ENCODE measurements at places on chromosomes 11 and 22.

DNA sequence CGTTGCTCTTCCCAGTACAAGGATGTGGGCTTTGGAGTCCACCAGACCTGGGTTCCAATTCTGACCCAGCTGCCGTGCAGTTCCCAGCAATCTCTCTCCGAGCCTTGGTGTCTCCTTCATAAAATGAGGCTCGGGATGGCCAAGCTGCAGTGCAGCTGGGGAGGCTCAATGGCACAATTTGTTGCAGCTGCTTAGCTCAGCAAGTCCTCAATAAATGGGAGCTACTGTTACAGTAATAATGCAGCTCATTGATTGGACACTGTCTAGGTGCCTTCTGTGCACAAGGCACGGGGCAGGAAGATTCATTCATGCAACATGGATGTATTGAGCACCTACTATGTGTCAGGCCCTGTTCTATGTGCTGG lies 37.1 kb downstream of the SHISAL1 start:
- DNase-seq = no peak

- no peak for DNase-seq
Observed at GRCh38 chr11:134762248-134763029, 350.4 kb upstream of the B3GAT1 start.

DNA sequence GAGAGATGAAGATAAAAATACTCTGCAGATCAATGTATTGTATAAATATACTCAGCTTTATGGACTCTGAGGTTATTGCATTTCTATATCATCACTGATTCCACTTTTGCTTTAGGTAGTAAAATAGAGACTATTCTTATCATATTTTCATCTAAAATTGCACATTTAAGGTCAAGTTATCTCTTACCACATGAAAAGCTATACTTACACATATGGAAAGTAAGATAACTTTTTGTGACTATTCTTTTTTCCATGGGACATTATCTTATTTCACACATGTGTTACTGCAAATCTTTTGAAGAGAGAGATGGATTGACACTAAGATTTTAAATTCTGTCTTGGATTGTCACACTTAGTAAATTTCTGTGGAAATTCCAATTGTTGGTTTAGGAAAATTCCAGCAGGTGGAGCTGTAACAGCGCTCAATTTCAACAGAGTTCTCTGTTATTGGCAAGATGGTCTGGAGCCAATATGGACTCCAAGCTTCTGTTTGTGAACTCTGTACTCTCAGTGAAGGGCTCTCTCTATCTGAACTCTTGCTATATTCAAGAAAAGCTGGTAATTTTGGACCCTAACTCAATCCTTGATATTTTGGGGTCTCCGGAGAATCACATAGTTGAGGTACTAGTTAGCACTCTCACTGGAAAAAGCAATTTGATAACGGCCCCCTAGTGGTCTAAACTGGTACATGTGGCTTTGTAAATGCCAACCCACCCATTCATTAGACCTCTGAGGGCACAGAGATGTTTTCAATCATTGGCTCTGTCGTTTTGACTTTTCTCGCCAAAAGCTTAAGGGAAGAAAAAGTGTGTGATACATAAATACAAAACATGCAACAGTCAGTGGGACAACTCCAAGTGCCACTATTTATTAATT lies 429.7 kb downstream of the ETS1 start:
- peak; percentile 52 for DNase-seq

DNA sequence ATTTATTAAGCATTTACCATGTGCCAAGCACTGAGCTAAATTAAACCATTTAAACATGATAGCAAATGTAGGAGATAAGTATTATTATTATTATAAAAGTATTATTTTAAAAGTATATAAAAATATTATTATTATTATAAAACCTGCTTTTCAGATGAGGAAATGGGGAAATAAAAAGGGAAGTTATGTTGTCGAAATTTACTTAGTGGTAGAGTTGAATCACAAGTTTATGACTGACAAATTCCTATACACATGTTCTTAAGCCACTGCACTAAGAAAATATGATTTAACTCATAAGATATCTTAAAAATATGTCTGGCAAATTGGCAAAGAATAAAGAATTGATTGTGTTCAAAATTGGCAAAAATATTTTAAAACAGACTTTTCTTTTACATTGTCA lies 53.8 kb downstream of the CASP12 start:
- DNase-seq = no peak

GRCh38 chr11:63709336-63709884 lies 28.1 kb downstream of the RTN3 start:
- no peak for DNase-seq

GRCh38 chr11:112748713-112749543 lies 212.3 kb upstream of the NCAM1 start:
- DNase-seq = no peak

GRCh38 chr11:78298291-78298771 lies 109.6 kb downstream of the USP35 start:
- DNase-seq = no peak

DNA sequence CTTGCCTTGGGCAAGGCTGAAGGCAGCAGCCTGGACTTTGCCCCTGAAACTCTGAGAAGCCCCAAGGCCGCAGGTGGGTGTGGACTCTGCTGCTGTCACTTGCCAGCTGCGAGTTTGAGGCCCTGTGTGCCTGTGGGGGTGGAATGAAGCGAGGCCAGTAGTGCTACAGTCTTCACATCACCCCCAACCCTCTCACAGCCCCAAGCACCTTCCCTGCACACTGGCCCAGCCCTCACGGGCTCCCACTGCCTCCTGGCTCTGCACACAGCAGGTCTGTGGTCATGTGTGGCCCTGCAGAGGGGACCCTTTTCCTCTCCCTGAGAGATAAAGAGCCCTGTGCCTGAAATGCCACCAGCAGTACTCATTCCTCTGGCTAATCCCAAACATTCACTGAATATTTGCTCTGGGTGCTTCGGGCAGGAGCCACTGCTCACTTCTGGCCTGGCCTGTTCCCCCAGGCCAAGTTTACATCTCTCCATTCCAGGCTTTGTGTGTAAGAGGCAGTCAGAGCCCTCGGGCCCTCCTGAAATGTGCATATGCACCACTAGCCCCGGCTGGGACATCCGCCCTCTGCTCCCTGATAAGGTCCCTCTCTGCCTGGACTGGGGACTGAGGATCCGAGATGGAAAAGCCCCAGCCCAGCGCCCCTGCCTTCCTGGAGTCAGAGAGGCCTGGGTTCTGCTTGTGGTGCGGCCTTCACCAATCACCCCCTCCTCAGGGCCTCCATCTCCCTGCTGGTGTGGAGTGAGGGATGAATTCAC lies 17.7 kb downstream of the MGAT3 start:
- DNase-seq = no peak

GRCh38 chr11:66002648-66003225 lies 434 bp downstream of the BANF1 start:
- peak; percentile 77 for DNase-seq

GRCh38 chr11:113974741-113975470 lies at the start of gene HTR3A:
TSS of gene HTR3A (plus strand) at chr11:113975108. CDS start at chr11:113975326, 218 bp downstream.
- DNase-seq = no peak

GRCh38 chr11:3890014-3890413 lies 34.5 kb downstream of the STIM1 start:
- DNase-seq = no peak

DNA sequence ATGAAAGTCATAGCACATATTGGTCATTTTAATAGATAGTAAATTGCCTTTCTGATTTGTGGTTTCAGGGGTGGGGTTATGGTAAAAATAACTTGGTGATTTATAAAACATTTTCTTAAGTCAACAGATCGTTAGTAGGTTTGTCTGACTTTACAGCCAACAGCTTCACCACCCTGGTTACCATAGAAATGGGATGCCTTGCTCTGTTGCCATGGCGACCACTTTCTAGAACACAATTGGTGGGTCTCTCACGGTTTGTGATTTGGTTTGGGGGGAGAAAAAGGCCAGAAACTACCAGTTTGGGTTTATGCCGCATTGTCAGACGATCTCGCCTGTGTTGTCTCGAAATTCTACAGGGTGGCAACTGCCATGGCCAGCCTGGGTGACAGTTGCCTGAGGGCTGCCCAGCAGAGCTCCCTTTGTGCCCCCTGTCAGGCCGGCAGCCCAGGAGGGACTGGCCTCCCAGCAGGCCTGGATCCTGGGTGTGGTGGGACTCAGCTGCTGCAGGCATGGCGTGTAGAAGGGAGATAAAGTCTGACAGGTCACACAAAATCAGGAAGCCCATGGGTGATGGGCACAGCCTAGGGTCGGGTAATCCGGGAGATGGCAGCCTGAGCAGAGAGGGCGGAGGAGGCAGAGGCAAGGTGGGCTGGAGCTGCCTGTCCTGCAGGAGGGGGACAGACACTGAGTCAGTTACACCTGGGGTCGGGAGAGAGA lies 30.9 kb downstream of the KCNC1 start:
- DNase-seq = no peak

DNA sequence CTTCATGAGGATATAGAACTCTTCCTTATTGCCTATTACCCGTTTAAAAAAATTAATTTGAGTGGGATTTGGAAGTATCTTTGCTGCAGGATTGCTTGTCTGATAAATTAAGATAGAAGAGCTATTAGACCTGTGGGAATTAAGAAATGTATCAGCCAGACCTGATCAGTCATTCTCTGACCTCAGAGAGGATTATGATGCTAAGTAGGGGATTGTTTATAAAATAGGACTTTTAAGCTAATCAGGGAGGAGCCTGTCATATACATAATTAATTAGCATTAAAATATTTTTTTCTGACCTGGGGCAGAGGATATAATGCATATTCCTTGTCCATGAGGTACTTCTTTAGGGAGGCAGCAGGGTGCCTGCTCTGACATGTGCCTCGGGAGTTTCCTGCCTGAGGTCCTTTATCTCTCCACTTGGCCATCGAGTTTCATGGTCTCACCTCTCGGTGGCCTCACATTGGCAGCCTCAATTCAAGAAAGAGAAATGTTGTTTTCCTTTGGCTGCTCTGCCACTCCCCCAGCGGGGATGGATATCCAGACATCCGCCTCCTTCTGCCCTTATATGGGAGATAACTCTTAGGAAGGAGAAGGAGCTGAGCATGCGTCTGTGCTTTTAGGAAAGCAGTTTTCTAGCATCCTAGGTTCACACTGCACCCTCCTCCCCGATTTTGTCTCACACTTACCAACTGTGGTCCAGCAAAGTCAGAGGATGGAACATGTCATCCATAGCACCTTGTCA lies 41.1 kb downstream of the DIXDC1 start:
- DNase-seq = no peak

GRCh38 chr11:134145715-134146114 lies 76.8 kb downstream of the JAM3 start:
- no peak for DNase-seq

DNA sequence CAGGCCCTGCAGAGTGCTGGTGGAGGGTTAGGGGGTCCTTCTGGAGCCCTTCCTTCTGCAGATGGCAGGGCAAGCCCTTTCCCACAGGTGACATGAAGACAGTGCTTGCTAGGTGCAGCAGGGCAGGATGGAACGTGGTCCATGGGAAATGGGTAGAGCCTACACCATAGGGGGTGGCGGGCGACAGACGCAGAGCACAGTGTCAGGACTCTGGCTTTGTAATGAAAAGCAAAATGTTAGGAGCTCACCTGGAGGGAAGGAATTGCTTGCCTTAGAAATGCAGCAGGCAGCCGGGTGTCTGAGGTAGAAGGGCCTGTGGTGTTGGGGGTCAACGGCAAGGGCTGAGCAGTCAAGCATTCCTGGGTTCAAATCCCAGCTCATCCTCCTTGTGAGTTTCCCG lies 54.9 kb downstream of the ARHGAP8 start:
- no peak for DNase-seq

DNA sequence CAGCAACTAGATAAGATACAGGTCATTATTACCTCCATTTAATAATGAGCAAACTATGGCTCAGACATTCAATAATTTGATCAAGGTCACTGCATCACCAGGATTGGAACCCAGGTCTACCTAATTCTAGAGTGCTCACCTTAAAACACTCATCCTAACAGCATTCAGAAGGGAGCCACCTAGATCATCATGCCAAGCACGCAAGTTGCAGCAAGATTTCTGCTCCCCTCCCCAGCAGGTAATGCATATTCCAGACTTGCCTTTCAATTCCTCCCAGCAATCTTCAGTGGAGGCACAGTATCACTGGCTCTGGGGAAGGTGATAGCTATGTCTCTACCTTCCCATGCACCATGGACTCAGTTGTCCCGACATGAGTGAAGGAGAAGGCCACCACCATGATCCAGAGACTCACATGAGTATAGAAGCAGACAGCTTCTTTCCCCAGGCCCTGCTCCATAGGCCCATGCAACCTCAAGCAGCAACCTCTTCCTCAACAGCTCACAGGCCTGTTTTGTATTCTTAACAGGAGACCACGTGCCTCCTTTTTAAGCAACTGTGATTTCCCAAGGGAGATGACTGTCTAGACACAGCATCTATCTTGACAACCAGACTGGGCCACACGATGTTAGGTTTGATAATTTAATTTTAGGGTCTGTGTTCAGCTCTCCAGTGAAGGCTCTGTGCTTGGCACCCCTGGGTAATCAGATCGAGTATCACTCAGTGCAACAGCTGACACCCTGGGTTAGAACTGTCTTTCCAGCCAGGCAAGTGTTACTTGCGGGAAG lies 36.4 kb downstream of the RAB30 start:
- DNase-seq = no peak

DNA sequence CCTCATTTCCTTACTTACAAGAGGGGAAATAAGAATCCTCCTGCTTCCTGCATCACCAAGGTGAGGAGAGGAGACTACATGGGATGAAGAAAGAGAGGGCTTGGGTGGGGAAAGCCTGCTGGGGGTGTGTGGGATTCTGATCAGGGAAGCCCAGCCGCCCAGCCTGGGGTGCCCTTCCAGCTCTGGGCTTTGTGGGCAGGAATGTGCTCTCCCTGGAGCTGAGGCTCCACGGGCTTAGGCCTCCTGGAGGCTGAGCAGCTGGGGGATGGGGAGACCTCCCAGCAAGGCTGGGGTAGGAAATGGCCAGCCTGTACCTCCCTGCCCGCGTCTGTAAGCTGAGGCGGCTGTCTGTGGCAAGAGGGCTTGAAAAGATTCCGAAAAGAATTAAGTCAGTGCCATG lies 206.1 kb downstream of the GRIK4 start:
- no peak for DNase-seq

All from activated naive CD4-positive, alpha-beta T cell treated with anti-CD3 and anti-CD28 coated beads, Interleukin-2, amount 50 U/mL, for 16 hours (primary cell).